Uterus (tissue), 4 donors: ENCODE measurements at places on chromosomes 7 and 10.
A peak's percentile ranks its signal among the peaks of the same experiment; 100 is the strongest.

- H3K4me1 ChIP-seq: no peaks in the 10 kb centered on the region
- H3K27ac ChIP-seq: no peak overlapping the region
- H3K4me3 ChIP-seq: no peak overlapping the region
- H3K36me3 ChIP-seq: no peaks in the 10 kb centered on the region
Observed at GRCh38 chr10:22823109-22823508, 104.7 kb upstream of the ARMC3 start.

DNA sequence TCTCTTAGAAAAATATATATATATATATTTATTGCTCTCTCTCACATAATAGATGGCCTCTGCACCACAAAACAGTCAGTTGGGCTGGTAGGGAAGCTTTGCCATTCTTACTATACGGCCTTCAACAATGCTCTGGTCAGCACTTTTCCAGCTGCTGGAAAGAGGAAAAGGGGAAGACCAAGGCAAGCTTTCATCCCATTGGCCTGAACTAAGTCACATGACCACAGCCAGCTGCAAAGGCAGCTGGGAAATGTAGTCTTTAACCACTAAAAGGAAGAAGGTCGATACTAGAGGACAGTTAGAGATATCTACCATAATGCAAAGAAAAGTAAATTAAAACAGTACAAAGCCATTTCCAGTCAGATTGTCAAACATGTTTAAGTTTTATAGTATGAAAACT, 58.4 kb upstream of the MACROH2A2 start:
- DNase-seq: peak; percentile 15
- no peaks in the 10 kb centered on the region for H3K36me3 ChIP-seq
- H3K4me1 ChIP-seq: no peaks in the 10 kb centered on the region
- no peak overlapping the region for H3K27ac ChIP-seq

- H3K27ac ChIP-seq: no peak overlapping the region
- DNase-seq: no peak
- no peaks in the 10 kb centered on the region for H3K27me3 ChIP-seq
- H3K4me3 ChIP-seq: no peak overlapping the region
- no peaks in the 10 kb centered on the region for H3K4me1 ChIP-seq
Observed at GRCh38 chr7:142454862-142455261, 197.0 kb upstream of the PRSS58 start.

- H3K27ac ChIP-seq: no peak overlapping the region
- H3K4me3 ChIP-seq: no peak overlapping the region
- no peak for DNase-seq
- no peaks in the 10 kb centered on the region for H3K36me3 ChIP-seq
- no peaks in the 10 kb centered on the region for H3K27me3 ChIP-seq
Observed at GRCh38 chr10:90674461-90674860, 183.4 kb downstream of the HTR7 start.

GRCh38 chr7:101020444-101020843, 563 bp downstream of the MUC17 start:
- no peaks in the 10 kb centered on the region for H3K27me3 ChIP-seq
- H3K36me3 ChIP-seq: no peaks in the 10 kb centered on the region
- no peak for DNase-seq
- no peak overlapping the region for H3K4me3 ChIP-seq

DNA sequence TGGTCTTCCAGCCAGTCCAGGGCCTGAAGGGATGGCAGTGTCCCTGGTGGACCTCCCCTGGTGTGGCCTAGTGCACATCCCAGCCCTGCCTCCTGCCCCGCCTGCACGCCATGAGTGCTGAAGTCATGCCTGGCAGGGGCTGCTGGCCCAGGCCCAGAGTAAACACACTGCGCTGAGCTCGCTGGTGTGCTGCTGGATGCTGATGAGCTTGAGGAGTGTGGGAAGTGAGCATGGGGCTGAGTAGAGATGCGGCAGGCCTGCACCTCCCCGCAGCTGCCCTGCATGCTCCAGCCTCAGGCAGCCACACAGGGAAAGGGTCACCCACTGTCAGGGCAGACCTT, 43.2 kb downstream of the HTRA1 start:
- peaks cover 3% of the 10 kb centered on the region for H3K4me1 ChIP-seq
- H3K36me3 ChIP-seq: no peaks in the 10 kb centered on the region
- DNase-seq: peak; percentile 92
- no peak overlapping the region for H3K4me3 ChIP-seq

- no peak for DNase-seq
- peak overlapping the region; percentile 96 for H3K27ac ChIP-seq
- H3K27me3 ChIP-seq: no peaks in the 10 kb centered on the region
- H3K4me1 ChIP-seq: no peaks in the 10 kb centered on the region
Observed at GRCh38 chr10:98265403-98266378, 2.3 kb downstream of the LOXL4 start.

- no peaks in the 10 kb centered on the region for H3K4me1 ChIP-seq
- DNase-seq: no peak
- H3K4me3 ChIP-seq: no peak overlapping the region
- no peaks in the 10 kb centered on the region for H3K36me3 ChIP-seq
Observed at GRCh38 chr7:30983914-30984247, 20.1 kb downstream of the GHRHR start.

DNA sequence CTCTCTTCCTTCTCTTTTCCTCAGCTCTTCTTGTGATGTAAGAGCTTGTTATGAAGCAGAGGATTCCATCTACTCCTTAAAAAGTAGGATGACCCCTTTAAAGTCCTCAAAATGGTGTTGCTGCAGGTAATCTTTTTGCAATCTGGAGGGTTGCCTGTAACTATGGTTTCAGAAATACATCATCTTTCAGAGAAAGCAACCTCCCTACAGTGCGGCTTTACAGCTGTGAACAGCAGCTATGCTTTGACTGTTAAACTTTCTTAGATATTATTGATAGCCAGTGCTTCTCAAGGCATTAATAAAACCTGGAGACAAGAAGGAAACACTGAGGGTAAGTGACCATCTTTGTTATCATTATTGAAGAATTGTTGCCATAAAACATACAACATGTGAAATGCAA, 86.6 kb upstream of the MDFIC start:
- DNase-seq: no peak
- H3K27ac ChIP-seq: no peak overlapping the region
- H3K27me3 ChIP-seq: no peaks in the 10 kb centered on the region
- H3K4me1 ChIP-seq: no peaks in the 10 kb centered on the region

DNA sequence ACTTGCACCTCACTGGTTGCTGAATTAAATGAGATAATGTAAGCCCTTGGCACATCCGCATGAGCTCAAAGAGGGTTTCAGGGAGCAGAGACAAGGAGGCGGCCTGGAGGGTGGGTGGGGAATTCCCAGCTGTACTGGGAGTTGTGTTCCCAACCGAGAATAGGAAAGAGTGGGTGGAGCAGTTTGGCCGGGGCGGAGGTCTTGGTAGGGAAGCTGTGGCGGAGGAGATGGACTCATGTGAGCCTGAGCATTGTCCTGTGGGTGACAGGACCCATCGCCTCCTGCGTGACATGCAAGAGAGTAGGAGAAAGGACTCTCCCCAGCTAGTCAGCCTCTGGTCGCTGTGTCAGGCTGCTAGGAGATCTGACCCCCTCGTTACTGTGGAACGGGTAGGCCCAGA, 41.0 kb upstream of the SAMD8 start:
- DNase-seq: no peak
- no peak overlapping the region for H3K4me3 ChIP-seq
- H3K4me1 ChIP-seq: no peaks in the 10 kb centered on the region
- H3K27me3 ChIP-seq: no peaks in the 10 kb centered on the region

DNA sequence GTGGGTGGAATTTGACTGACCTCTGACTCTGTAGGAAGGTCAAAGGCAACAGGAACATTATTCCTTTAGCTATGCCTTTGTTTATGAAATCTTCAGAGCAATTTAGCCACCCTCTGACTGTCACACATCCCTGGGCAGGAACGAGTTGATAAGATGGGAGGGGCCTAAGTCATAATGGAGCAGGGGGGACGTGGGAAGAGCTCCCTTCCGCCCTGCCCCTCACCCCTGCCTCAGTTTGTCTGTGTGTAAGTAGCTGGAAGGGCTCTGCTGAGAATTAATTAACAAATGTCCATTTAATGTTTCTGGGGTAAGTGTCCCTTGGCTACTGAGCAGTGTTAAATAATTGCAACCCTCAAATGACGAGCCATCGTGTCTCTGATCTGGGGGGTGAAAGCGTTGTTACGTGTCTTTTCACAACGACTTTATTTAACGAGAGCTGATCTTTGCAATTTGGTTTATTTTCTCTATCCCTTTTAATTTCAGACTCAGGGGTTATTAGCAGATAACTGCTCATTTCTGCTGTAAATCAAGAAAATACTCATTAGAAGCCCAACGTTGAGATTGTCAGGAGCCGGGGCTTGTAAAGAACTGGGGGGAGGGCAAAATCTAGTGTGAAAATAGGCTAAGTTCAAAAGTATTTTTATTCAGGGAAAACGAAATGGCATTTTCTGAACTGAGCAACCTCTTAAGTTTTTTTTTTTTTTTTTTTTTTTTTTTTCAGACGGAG, 12.5 kb upstream of the UNCX start:
- peaks cover 23% of the 10 kb centered on the region for H3K27me3 ChIP-seq
- no peak overlapping the region for H3K27ac ChIP-seq
- H3K4me3 ChIP-seq: no peak overlapping the region
- H3K36me3 ChIP-seq: no peaks in the 10 kb centered on the region
- DNase-seq: no peak

DNA sequence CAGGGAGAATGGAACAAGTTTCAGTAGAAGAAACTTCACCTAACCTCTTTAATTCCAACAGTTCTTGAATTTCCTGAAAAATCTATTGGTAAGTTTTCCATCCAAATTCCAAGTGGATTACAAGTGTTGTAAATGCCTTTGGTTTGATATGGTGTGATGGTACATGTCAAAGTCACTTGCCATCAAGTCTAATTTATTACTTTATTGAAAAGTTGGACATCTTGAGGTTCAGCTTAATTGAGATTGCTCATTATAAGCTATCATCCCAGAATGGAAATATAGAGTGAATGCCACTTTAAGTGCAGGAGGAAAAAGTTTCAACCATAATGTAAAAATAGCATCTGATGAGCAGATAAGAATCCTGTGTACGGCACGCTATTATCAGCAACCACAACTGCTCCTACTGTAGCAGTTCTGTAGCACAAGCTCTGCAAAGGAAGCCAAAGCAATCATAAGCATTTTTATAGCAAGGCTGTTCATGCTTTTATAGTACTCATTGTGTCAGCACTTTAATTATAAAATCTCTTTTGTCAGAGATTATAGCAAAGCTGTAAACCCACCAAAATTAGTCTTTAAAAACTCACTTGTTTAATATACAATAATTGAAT, 991.8 kb upstream of the PHF14 start:
- H3K36me3 ChIP-seq: no peaks in the 10 kb centered on the region
- no peaks in the 10 kb centered on the region for H3K4me1 ChIP-seq
- H3K27me3 ChIP-seq: no peaks in the 10 kb centered on the region
- no peak for DNase-seq
- H3K27ac ChIP-seq: no peak overlapping the region

DNA sequence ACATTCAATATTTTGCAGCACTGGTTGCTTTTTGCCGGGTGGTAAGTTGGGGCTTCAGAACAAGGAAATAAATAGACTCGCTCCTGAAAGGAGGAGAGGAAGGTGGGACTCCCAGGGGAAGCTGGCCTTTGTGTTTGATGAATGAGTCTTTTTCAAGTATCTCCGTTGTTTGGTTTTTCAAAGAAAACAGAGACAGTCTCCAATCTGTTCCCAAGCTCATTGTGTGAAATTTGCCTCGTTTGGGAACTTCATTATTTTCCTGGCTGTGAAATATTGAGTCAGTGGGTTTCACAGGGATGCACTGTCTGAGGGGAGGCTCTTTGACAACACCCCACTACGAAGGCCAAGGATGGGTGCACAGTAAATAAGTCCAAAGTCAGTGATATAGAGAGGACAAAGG, 38.7 kb upstream of the KIAA1217 start:
- no peak overlapping the region for H3K27ac ChIP-seq
- no peaks in the 10 kb centered on the region for H3K27me3 ChIP-seq
- no peaks in the 10 kb centered on the region for H3K36me3 ChIP-seq
- no peak for DNase-seq
- no peak overlapping the region for H3K4me3 ChIP-seq

- H3K27me3 ChIP-seq: no peaks in the 10 kb centered on the region
- DNase-seq: no peak
- no peaks in the 10 kb centered on the region for H3K36me3 ChIP-seq
- no peak overlapping the region for H3K4me3 ChIP-seq
Observed at GRCh38 chr7:100220586-100221230, 959 bp downstream of the PVRIG start.

DNA sequence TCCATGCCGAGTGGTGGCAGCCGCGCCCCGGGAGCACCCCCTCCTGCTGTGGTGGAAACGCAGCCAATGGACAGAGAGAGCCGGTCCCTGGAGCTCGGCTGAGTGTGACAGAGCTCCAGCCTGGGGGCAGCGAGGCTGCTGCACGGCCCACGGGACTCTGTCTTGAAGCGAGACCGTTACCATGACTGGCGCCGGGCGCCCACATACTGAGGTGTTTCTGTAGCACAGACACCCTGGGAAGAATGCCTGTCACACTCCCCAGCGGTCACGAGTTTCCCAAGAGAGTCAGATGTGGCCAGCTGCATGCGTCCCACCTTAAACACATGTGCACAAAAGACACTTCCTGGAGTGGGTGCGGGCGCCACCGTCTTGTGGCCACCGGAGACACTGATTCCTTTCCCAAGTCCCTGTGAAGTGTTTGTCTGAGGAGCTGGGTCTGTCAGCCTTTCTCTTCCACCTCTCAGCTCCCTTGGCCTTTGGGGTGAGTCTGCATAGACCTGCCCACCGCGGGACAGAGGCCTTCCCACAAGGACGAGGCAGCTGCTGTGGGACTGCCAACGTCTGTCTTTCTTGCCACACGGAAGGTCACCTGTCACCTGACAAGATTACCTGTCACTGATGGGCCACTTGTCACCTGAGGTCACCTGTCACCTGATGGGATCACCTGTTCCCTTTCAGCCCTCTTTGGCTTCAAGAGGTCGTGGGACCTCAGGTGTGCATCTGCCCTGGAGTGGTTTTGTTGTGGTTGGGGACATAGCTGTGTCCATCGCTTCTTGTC, 94.6 kb downstream of the DNAJB6 start:
- H3K36me3 ChIP-seq: no peaks in the 10 kb centered on the region
- no peak overlapping the region for H3K4me3 ChIP-seq
- no peak for DNase-seq
- no peaks in the 10 kb centered on the region for H3K4me1 ChIP-seq

DNA sequence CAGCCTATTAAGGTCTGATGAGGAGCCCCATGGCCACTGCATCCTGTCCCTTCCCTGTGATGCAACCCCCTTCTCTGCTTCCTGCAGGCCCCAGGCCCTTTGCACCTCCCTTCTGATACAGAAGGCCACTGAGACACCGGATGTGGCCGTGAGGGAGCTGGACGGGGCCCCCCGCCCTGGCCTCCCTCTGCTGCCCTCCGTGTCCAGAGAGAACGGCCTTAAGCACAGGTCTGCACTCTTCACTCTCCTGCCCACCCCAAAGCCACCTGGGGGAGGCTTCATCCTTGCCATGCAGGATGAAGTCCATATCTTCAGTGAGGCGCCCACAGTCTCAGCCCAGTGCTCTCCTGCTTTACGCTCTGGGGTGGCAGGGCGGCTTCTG, 86.9 kb upstream of the GNA12 start:
- H3K36me3 ChIP-seq: no peaks in the 10 kb centered on the region
- DNase-seq: no peak
- no peak overlapping the region for H3K4me3 ChIP-seq
- H3K27me3 ChIP-seq: no peaks in the 10 kb centered on the region

GRCh38 chr10:34479520-34480179, 335.4 kb downstream of the PARD3 start:
- no peaks in the 10 kb centered on the region for H3K27me3 ChIP-seq
- DNase-seq: no peak
- H3K4me3 ChIP-seq: no peak overlapping the region
- H3K4me1 ChIP-seq: no peaks in the 10 kb centered on the region
- no peak overlapping the region for H3K27ac ChIP-seq

GRCh38 chr10:74249865-74250264, 98.8 kb downstream of the ADK start:
- H3K4me3 ChIP-seq: no peak overlapping the region
- no peaks in the 10 kb centered on the region for H3K36me3 ChIP-seq
- H3K27ac ChIP-seq: no peak overlapping the region
- no peaks in the 10 kb centered on the region for H3K4me1 ChIP-seq
- no peaks in the 10 kb centered on the region for H3K27me3 ChIP-seq
- DNase-seq: no peak
